Heart left ventricle (tissue), 16 donors: ENCODE measurements at places on chromosomes 2 and 18. TPM values are rescaled to one million over a fixed set of nuclear protein-coding genes. Genes with fewer than 3 reads are reported as not detected.

The GRHL1 gene
- polyA plus RNA-seq: 0.57 TPM

The FTCDNL1 gene
- 0.75 TPM for polyA plus RNA-seq

The ANXA4 gene
- polyA plus RNA-seq: 10.3 TPM

The ALPG gene
- not detected for polyA plus RNA-seq

The CDC42EP3 gene
- 52.8 TPM for polyA plus RNA-seq

The PARD6G gene
- polyA plus RNA-seq: 0.69 TPM

The PASK gene
- polyA plus RNA-seq: 0.84 TPM

The NFU1 gene
- 61.5 TPM for polyA plus RNA-seq

The FOXI3 gene
- not detected for polyA plus RNA-seq

The GREB1L gene
- 4.0 TPM for polyA plus RNA-seq

The SALL3 gene
- polyA plus RNA-seq: 0.06 TPM

The DCDC2C gene
- not detected for polyA plus RNA-seq

The EMILIN1 gene
- 31.2 TPM for polyA plus RNA-seq

The COLEC11 gene
- polyA plus RNA-seq: 8.8 TPM

The ARPC2 gene
- 64.9 TPM for polyA plus RNA-seq

The AGXT gene
- polyA plus RNA-seq: 0.06 TPM

The STARD7 gene
- 58.3 TPM for polyA plus RNA-seq

The CYP27C1 gene
- not detected for polyA plus RNA-seq

GRCh38 chr2:237888389-237888788 is 29.0 kb downstream of the RAMP1 start:
- no peak for DNase-seq

GRCh38 chr2:240586919-240587800 is 626 bp downstream of the CAPN10 start:
- peak; percentile 48 for DNase-seq

GRCh38 chr2:25088817-25089516 is 47.1 kb downstream of the EFR3B start:
- no peak for DNase-seq

DNA sequence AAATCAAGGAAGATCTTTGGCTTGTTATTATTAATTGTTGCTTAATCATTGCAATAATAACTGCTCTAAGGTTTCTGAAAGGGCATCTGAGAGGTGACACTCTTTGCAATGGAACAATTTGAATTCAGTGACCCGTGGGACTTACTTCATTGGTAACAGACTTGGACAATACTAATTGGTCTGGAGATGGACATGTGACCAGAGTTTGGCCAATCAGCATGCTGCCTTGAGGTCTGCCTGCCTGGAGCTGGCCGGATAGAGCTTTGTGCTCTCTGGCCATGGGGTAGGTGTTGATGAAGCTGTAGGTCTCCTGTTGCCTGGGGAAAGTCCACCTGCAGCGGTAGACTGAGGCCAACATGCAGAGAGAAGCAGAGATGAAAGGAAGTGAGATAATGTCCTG is 24.0 kb upstream of the VPS4B start:
- DNase-seq: no peak

- no peak for DNase-seq
Observed at GRCh38 chr2:120678926-120679325, 56.7 kb upstream of the GLI2 start.

DNA sequence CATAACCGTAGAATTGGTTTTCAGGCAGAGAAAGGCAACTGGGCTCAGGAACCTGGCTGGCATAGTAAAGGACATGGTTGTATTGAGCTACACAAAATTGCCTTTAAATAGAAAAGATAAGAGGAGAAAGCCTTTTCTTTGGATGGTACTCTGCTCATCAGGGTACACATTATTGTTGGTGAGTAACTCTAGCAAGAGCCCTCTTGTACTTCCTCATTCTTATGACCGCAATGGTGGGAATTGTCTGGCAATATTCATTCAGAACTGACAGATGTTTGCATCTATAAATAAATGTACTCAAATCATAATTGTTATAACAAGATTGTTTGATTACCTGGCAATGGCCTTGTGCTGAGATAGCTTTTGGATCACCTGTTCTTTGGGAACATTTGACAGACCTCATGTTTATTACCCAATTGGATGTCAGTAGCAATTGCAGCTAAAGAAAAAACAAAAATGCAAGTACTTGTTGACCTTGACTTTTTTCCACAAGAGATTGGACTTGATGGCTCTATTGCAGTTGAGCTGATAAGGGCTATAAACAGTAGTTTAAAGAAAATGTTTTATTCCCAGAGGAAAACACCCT is 43.9 kb downstream of the MEIS1 start:
- DNase-seq: no peak

DNA sequence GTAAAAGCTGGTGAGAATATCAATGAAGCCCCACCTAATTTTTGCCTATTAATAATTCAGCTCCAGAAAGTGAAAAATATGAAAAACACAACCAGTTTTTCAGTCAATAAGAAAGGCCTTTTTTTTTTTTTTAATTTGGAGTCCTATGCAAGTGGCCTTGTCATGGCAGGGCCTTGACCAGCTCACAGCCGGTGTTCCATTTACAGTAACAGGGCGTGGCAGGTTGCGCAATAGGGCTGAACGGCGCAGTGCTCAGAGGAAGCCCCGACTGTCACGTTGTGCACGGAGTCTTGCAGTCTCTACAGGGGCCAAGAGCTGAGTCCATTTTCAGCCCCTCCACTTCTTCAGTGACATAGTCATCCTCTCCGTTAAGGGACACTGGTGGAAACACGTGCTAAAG is 184.1 kb upstream of the FN1 start:
- peak; percentile 76 for DNase-seq

DNA sequence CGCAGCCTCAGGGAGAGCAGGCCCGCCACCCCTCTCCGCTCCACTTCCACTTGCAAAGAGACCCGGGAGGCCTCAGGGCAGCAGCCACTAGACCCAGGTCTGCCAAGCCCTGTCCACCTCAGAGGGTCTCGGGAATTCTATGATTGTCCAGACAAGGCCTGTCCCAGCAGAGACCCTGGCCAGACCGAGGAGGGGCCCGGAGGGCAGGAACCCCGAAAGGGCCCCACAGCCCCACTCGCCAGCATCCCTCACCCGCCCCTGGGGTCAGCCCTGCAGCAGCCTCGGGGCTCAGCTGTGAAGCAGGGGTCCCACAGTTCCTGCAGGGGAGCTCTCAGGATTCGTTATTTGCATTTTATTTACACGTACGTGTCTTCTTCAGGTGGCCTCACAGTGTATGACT is 269.5 kb downstream of the EIPR1 start:
- DNase-seq: peak; percentile 44

DNA sequence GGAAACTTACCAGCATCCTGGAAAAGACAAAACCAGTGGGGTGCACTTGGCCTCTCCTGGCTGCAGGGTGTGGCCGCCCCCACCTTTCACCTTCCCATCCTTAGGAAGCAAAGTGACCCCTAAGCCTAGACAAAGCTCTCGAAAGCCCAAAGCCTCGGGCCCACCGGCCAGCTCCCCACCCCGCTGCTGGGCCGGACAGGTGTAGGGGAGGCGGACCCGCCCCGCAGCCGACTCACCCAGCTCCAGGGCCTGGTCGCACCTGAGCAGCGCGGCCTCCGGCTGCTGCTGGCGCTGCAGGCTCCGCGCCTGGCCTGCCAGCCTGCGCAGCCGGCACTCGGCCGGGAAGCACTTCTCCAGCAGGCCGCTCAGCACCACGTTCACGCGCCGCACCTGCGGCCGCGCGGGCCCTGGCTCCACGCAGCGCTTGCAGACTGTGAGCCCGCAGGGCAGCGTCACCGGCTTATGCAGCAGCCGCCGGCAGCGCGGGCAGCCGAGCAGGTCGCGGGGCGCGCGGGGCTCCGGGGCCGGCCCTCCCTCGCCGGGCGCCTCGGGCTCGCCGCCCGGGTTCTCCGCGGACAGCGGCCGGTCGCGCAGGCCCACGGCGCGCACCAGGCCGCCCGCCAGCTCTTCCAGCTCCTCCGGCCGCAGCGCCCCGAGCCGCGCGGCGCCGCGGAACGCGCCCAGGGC is 979 bp downstream of the LONRF2 start:
- DNase-seq: peak; percentile 53

GRCh38 chr2:45001869-45002385 is 7.3 kb downstream of the SIX2 start:
- no peak for DNase-seq

GRCh38 chr2:19971691-19972090 is 18.2 kb downstream of the WDR35 start:
- DNase-seq: no peak

- peak; percentile 24 for DNase-seq
Observed at GRCh38 chr2:23381084-23381483, 3.9 kb upstream of the KLHL29 start.

GRCh38 chr18:65606551-65607130 is 144.2 kb upstream of the CDH7 start:
- DNase-seq: no peak

DNA sequence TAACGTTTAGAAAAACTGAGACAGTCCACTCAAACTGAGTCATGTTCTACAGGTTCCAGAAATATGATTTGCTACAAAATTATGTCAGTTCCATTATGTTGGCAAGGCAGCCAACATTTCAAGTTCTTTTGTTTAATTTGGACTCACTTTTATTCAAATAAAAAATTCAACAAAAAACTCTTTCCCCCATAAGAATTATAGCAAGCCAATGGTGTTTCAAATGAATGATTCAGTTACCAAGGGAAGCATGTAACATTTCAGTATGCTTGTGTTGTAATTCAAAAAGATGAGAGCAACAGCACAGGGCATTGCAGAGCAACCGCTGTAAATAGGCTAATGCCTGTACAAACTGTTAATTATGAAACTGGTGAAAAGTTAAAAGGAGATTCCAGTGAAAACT is 140.8 kb downstream of the FIGN start:
- DNase-seq: no peak

- DNase-seq: peak; percentile 46
Observed at GRCh38 chr2:134258684-134259388, 5.0 kb downstream of the MGAT5 start.

GRCh38 chr2:39188960-39189494 is 54.7 kb downstream of the CDKL4 start:
- DNase-seq: no peak

DNA sequence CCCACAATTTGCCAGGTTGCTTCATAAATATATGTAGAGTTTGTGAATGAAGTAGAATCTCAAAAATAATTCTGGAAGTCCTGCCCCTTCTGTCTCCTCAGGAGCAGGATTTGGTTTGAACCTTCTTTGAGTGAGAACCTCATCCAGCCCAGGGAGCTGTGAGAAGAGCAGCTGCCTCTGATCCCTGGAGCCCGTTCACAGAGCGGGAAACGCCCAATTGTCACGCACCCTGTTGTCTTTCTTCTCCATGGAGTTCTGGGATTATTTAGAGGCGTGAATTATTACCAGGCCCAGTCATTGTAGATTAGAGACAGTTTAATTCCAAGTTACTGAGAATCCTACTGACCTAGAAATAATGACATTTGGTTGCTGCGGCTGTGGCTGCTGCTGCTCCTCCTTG is 66.1 kb downstream of the TPO start:
- DNase-seq: no peak

- no peak for DNase-seq
Observed at GRCh38 chr2:23777826-23778225, 149.1 kb downstream of the ATAD2B start.

- DNase-seq: no peak
Observed at GRCh38 chr2:18611604-18612003, 22.2 kb upstream of the NT5C1B start.

DNA sequence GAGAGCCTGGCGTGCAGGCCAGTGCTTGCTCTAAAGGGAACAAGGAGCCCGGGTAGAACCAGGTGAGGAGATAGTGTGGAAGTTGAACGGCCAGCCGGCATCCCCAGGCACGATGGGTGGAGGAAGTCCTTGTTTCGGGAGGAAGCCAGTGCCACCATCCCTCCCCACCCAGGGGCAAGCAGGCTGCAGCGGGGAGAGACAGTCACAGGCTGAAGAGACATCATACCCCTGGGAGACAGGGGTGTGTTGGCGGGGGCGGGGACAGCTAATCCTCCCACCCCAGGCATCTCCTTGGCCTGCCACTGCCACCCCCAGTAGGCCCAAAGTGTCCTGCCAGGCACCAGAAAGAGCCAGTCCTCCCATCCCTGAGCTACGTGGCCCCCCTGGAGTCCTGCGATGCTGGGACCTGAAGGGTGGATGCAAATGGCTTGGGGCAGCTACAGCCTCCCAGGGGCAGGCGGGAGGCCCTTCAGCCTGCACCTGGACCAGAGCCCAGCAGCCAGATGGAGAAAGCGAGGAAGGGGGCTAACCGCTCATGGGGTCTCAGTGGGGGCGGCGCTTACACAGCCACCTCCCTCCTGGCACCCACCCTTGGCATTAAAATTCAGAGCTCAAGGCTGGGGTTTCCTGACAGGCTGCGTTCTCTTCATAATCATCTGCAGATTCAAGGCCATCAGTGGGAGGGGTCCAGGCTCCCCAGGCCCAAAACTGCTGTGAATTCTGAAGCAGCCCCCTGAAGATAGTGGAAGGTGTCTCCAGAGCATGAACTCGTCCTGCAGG is 14.8 kb upstream of the GPR55 start:
- no peak for DNase-seq

GRCh38 chr18:57787068-57787685 is 15.9 kb downstream of the ATP8B1 start:
- DNase-seq: no peak

- no peak for DNase-seq
Observed at GRCh38 chr18:33020877-33021276, 248.1 kb upstream of the KLHL14 start.

DNA sequence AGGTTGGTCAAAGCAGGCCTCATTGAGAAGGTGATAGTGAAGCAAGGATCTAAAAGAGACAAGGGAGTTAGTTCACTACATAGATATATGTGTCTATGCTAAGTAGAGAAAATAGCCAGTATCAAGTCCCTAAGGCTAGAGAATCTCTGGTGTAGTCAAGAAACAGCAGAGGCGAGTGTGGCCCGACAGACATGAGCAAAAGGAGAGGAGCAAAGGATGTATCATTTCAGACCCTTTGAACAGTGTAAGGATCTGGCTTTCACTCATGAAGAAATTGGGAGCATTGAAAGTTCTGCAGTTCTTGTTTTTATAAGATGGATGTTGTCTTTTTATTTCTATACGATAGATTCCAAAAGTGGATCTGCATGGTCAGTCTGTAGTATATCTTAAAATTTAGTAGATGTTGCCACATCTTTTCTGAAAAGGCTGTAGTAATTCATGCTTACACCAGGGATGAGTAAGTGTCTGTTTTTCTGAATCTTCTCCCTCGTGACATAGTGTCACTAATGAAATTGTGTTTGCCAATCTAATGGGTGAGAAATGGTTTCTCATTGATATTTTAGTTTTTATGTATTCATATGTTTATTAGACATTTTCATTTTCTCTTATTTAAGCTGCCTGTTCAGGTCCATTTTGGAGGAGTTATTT is 18.8 kb downstream of the SP100 start:
- DNase-seq: no peak

GRCh38 chr2:61799099-61799498 is 54.8 kb downstream of the FAM161A start:
- no peak for DNase-seq

- DNase-seq: no peak
Observed at GRCh38 chr2:115483666-115484065, 1041.2 kb downstream of the DPP10 start.

DNA sequence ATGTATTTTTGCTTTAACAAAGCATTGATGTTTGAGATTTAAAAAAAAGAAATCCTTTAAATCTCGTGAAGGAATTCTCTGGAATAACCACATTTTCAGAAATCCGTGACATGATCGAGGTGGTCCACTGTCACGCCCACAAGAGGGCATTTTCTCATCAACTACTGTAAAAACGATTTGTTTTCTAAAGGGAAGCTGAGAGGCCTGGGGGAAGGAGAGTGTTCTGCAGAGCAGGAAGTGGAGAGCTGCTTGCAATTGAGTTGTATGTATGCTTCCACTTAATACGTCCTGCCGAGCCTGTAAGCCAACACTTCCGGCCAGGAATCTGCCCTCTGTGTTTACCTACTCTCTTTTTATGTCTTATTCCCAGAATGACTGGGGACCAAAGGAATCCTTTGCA is 19.4 kb downstream of the KLHL29 start:
- no peak for DNase-seq

- no peak for DNase-seq
Observed at GRCh38 chr2:172106108-172106961, 3.6 kb upstream of the DLX2 start.
